Stimulated activated CD4-positive, alpha-beta T cell treated with anti-CD3 and anti-CD28 coated beads, TNF-alpha, amount 100 ng/mL, for 48 hours (primary cell): ENCODE measurements at places on chromosomes 11 and 22.

GRCh38 chr11:120401506-120401905 lies 65.3 kb downstream of the ARHGEF12 start:
- no peak for DNase-seq

GRCh38 chr11:21615955-21616371 lies 576.9 kb upstream of the ANO5 start:
- DNase-seq: no peak

DNA sequence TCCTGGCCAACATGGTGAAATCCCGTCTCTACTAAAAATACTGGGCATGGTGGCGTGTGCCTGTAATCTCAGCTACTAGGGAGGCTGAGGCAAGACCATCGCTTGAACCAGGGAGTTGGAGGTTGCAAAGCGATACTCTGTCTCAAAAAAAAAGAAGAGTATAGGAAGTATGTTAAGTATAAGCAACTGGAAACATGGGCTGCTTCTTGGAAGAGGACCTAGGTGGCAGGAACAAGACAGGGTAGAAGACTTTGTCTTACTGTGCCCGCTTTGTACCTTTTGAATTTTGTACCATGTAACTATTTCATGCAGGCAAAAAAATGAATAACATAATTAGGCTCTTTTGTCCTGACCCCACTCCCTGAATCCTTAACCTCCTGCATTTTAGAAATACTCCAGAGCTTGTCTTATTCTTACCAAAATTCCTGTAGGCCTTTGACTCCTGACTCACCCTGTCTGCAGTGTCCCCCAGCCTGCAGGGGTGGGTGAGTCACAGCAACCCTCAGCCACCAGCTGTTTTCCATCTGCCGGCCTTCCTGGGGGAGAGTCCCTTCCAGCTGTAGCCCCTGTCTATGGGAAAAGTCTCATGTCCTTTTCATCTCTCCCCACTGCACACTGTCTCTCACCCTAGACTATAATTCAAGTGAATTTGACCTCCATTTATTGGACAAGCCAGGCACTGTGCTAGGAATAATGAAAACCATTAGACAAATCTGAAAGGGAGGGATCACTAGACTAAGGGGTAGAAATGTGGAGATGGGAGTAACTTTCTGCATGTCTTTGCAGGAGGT lies 41.8 kb downstream of the TXN2 start:
- DNase-seq: no peak

GRCh38 chr22:29306835-29307595 lies 565 bp downstream of the GAS2L1 start:
- no peak for DNase-seq

- DNase-seq: no peak
Measured at GRCh38 chr11:104776501-104777170, 121.6 kb downstream of the CASP12 start.
